ENCODE measurements at places on chromosomes 3 and 15.

- no peak for DNase-seq
Observed at GRCh38 chr3:156795890-156796481, 30.2 kb upstream of the LEKR1 start.

- no peak for DNase-seq
Observed at GRCh38 chr15:96702589-96702988, 372.1 kb downstream of the NR2F2 start.

DNA sequence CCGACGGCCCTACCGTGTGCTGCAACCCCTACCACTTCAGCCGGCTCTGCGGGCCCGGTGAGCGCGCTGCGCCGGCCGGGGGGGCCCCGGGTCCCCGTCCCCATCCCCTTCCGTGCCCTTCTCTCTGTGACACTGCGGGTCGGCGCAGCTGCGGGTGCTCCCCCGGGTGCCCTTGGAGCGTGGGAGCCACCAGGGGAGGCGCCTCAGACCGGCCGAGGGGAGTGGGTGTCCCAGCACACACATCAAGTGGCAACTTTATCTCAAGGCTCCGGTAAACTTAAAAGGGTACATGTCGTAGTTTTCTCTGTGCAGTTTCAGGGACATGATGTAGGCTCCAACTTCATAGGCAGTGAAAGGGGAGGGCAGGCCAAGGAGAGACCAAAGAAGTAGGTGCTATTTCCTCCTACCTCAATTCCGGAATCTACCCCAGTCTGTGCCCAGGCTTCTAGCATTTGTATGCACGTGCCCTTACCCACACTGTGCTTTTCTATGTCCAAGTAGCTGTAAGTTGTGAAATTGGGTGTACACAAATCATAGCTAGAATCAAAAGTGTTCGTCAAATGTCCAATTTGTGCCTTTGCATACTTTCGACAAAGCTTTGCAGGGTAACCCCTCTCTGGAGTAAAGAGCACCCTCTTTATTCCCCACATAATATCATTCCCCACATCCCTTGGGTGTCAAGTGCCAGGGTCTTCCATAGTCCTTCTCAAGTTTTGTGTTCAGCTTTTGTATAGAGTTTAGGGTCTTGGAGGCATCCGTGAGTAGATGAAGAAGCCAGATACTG is 2.2 kb downstream of the SMAD6 start:
- no peak for DNase-seq

- no peak for DNase-seq
Observed at GRCh38 chr3:37622999-37623883, 238.4 kb upstream of the CTDSPL start.

- DNase-seq = no peak
Observed at GRCh38 chr3:155342344-155342743, 48.9 kb upstream of the STRIT1 start.

GRCh38 chr15:70314018-70314354 is 216.3 kb upstream of the TLE3 start:
- DNase-seq = no peak

DNA sequence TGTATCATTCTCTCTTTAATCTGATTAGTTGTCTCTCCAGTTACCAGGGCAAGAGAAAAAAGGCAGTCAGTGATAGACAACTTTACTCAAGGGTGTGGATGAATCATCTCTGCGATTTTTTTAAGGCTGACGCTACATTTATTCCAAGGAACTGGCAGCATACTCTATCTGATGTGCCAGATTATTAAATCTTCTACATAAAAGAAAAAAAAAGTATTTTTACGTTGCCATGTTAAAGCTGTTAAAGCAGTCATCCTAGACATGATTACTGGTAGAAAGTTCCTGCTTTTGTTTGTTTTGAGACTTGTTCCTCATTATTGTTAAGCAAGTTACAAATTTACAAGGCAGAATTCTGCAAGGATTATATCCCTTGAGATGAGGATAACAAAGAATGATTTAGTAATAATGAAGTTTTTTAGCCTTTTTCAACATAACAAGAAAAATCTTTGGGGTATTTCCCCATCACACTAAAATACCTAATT is 121.7 kb downstream of the CBLB start:
- DNase-seq = no peak

- DNase-seq = no peak
Observed at GRCh38 chr3:30586806-30587486, 19.5 kb upstream of the TGFBR2 start.

DNA sequence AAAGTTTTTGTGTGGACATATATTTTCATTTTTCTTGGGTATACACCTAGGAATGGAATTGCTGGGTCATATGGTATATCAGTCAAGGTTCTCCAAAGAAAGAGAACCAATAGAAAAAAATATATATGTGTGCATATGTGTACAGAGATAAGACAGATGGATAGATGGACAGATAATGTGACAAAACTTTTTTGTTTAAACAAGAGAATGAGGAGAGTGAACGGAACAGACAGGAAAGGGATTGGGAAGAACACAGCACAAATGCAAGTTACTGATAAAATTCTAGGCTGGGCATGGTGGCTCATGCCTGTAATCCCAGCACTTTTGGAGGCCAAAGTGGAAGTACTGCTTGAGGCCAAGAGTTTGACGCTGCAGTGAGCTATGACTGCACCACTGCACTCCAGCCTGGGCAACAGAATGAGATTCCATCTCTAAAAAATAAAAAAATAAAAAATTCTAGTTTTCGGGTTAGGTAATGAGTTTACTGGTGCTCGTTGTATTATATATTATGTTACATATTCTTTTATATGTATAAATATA is 50.0 kb downstream of the HSPBAP1 start:
- no peak for DNase-seq

DNA sequence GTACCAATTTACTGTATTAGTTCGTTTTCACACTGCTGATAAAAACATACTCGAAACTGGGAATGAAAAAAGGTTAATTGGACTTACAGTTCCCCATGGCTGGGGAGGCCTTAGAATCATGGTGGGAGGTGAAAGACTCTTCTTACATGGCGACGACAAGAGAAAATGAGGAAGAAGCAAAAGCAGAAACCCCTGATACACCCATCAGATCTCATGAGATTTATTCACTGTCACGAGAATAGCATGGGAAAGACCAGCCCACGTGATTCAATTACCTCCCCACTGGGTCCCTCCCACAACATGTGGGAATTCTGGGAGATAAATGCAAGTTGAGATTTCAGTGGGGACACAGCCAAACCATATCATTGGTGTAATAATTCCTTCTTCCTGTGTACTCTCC is 69.6 kb downstream of the C3orf20 start:
- DNase-seq = no peak

- no peak for DNase-seq
Observed at GRCh38 chr3:171900446-171900845, 57.3 kb downstream of the TMEM212 start.

DNA sequence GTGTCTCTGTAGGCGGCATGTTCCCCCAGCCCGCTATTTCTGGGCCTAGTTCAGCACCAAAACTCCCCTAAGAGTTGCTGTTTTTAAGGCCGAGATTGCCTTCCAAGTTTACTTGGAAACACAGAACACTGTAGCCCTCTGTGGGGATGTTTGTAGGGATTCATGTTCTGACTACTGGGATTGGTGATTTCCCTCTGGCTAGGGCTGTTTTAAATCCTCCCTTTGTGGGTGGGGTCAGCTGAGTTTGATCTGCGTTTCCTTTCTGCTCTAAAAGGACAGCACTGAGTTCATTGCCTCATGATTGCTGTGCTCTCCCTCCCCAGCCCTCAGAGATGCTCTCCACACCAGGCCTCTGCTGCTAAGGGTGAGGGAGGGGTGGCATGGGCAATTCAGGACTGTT is 640.6 kb upstream of the DPPA4 start:
- DNase-seq = no peak

DNA sequence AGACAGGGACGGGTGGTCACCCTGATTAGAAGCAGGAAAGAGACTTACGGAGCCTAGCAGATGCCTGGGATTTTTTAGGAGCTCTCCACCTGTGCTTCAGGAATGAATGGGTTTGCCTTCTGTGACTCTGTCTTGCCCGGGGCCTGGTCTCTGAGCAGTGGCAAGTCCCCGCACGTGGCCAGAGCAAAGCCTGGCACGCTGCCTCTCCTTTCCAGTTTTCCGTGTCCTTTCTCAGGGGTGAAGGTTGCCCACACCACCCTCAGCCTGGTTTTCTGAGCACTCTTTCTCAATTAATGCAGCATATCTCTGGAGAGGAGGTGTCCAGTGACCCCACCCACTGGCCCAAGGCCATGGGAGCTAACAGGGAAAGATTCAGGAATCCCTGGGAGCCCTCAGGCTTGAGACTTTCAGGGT is 14.5 kb upstream of the CHST14 start:
- no peak for DNase-seq

- DNase-seq = no peak
Observed at GRCh38 chr15:67458331-67459029, 62.5 kb upstream of the C15orf61 start.

GRCh38 chr3:50564321-50564720 is 3.2 kb downstream of the C3orf18 start:
- DNase-seq = no peak

- no peak for DNase-seq
Observed at GRCh38 chr3:11499144-11499543, 144.6 kb downstream of the VGLL4 start.

GRCh38 chr15:65286069-65286703 is 497 bp downstream of the PARP16 start:
- DNase-seq = no peak

- DNase-seq = no peak
Observed at GRCh38 chr15:94834494-94834893, 603.1 kb downstream of the MCTP2 start.

- no peak for DNase-seq
Observed at GRCh38 chr3:420584-420983, 224.0 kb downstream of the CHL1 start.

- no peak for DNase-seq
Observed at GRCh38 chr3:186854146-186854545, 11.6 kb downstream of the ADIPOQ start.

GRCh38 chr3:187935623-187936156 is 190.4 kb upstream of the BCL6 start:
- no peak for DNase-seq

DNA sequence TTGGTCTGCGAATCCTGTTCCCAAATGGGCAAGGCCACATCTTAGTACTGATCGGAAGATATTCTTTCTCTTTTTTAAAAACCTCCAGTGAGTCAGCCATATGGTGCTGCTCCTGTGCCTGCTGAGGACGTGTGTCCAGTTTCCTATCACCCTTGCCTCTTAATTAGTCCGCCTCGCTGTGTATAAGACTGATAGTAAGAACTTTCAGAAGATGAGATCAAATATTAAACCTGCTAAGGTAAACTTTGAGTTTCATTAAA is 612 bp downstream of the UBA5 start:
- no peak for DNase-seq

GRCh38 chr15:34233614-34234013 is 8.8 kb downstream of the EMC4 start:
- no peak for DNase-seq

DNA sequence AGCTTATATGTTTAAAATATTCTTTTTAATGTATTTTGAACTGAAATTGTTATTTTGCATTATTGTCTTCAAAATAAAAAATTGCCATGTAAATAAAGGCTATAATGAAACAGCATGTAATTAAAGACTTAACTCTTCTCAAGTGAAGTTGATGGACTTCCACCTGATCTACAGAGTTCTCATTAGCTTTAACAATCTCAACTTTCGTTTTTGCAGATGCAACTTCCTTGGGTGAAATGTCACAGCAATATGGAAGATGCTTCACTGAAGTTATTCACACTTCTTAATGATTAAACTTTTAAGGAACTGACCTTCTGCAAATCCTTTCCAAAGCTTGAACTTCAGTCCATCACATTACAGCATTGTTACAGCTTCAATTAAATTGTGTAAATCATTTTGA is 63.6 kb downstream of the OSTN start:
- no peak for DNase-seq

GRCh38 chr3:173733029-173733652 is 335.6 kb downstream of the NLGN1 start:
- DNase-seq = no peak

DNA sequence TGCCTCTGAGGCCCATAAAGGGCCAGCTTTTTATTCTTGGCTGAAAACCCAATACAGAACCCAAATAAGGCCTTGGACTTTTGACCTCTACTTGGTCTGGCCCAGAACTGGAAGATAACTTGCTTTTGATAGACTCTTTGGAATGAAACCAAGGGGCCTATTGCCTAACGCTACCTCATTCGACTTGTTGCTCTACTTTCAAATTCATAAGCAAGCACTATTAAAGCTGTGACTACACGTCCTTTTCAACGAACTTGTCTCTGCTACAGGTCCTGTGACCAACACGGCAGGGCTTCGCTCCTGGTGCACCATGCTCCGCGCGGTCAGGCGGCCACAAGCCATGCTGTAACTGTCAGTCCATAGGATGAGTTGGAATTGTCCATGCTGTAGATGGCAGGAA is 385.4 kb downstream of the MFSD1 start:
- no peak for DNase-seq

GRCh38 chr3:46712191-46713049 is 5.2 kb downstream of the PRSS50 start:
- no peak for DNase-seq

GRCh38 chr3:153658136-153658535 is 463.1 kb upstream of the ARHGEF26 start:
- no peak for DNase-seq

DNA sequence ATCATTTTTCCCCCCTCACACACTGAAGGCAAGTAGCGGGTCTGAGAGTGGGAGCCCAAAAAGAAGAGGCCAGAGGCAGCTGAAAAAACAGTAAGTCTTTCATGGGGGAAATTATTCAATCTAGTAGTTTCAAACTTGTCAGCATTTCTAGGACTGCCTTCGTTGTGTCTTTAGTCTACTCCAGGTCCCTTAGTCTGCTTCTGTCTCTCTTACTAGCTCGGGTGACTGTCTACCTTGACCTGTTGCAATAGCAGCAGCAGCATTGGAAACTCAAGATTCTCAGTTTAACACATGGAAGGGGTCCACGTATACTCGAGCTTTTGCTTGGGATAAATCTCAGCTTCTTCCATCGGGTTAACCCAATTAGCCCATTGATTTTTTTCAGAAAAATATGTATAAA is 28.9 kb downstream of the CHD2 start:
- no peak for DNase-seq

GRCh38 chr3:71201939-71202338 is 381.6 kb downstream of the FOXP1 start:
- DNase-seq = no peak

GRCh38 chr3:100783619-100784018 is 74.3 kb downstream of the TFG start:
- DNase-seq = no peak

DNA sequence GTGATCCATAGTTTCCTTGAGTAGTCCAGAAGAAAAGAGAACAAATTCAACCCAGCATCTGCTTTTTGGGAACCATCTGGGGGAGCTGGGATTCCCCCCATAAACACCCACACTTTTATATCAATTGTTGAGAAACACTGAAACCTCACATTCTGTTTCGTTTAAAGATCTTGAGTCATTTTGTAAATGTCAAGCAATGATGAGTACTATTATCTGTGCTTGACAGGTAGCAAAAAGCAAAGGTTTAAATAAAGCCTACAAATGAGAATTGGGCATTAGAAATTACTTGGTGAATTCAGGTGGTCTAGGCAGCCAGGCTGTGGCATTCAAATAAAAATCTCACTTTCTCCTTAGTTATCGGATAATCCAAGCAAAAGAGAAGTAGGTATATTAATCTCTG is 75.7 kb downstream of the TMEM266 start:
- DNase-seq = no peak

Data from stimulated activated CD8-positive, alpha-beta memory T cell treated with anti-CD3 and anti-CD28 coated beads, Interleukin-4, amount 100 ng/mL, for 24 hours (primary cell).